SK-N-SH treated with all-trans-retinoic acid at 6 μM for 48 hours (cell line): ENCODE measurements at places on chromosomes 7 and 10.

- no peak for ATAC-seq
Observed at GRCh38 chr10:72137583-72137982, 49.2 kb upstream of the SPOCK2 start.

DNA sequence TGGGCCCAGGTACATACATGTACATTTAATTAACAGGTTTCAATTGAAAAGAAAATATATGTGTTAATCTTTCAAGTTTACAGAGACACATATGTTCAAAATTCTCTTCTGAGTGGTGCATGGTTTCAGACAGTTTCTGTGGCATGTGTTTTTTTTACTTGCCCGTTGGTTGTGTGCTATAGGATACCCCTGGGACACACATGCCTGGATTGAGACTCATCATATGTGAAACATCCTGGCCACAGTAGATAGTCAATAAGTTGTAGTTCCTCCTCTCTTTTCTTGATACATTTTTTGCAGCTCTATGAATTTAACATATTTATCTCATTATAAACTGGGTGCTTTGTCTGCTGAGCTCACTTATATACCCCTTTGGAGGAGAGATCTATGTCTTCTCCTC is 207.8 kb upstream of the CTBP2 start:
- no peak for ATAC-seq

DNA sequence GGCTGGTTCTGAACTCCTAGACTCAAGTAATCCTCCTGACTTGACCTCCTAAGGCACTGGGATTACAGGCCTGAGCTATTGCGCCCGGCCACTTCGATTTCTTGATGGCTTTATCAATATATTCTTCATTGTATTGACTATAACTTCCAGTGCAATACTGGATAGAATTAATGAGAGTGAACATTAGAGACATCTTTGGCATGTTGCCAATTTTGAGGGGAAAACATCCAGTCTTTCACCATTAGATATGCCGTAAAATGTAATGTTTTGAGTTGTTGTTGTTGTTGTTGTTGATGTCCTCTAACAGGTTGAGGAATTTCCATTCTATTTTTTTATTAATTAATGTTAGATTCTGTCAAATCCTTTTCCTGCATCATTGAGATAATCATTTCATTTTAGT is 578.9 kb downstream of the ZWINT start:
- no peak for ATAC-seq

GRCh38 chr7:16260236-16260728 is 161.1 kb downstream of the CRPPA start:
- no peak for ATAC-seq

- no peak for ATAC-seq
Observed at GRCh38 chr7:149471289-149471953, 10.6 kb upstream of the ZNF777 start.

- no peak for ATAC-seq
Observed at GRCh38 chr7:51317582-51317910, 937 bp upstream of the COBL start.

- no peak for ATAC-seq
Observed at GRCh38 chr7:16619979-16620408, 25.6 kb downstream of the ANKMY2 start.

DNA sequence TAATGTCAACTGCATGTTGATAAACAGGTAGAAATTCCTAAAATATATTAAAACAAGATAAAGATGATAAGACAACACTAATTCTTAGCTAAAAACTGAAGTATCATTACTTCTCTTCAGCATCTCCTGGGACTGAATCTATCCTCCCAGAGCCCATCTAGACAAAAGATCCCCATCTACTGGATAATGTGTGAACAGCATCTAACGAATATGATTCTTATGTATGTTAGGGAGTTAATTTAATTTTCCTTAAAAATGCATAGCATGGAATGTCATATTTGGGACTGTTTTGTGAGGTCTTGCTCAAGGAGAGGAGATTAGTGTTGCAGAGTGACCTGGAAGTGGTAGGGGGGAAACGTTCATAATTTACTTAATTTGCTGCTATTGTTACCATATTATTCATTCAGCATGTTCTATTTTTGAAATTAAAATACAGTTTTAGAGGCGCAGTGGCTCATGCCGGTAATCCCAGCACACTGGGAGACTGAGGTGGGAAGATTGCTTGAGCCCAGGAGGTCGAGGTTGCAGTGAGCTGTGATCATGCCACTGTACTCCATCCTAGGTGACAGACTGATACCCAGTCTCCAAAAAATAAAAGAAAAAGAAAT is 305.1 kb upstream of the CSTF2T start:
- peak; percentile 87 for ATAC-seq

DNA sequence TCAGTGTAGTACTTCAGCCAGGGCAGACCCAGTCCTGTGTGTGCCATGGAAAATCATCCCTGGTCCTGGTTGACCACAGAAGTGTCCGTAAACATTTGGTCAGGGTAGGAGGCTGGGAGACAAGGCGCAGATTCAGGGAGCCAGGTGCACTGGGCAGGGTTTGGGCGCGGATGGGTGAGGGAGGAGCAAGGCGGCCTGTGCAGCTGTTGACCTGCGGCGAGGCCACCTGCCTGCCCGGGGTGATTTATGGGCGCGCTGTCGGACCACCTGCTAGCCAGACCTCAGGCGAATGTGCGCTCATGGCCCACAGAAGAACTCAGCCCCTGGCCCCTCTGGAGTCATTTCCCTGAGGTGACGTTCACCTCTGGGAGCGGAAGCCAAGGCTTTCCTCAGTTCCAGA is 6.6 kb downstream of the SFRP5 start:
- no peak for ATAC-seq

- no peak for ATAC-seq
Observed at GRCh38 chr7:124651136-124651535, 114.5 kb downstream of the GPR37 start.

GRCh38 chr10:127907411-127908105 is 655 bp downstream of the PTPRE start:
- ATAC-seq = peak; percentile 52

DNA sequence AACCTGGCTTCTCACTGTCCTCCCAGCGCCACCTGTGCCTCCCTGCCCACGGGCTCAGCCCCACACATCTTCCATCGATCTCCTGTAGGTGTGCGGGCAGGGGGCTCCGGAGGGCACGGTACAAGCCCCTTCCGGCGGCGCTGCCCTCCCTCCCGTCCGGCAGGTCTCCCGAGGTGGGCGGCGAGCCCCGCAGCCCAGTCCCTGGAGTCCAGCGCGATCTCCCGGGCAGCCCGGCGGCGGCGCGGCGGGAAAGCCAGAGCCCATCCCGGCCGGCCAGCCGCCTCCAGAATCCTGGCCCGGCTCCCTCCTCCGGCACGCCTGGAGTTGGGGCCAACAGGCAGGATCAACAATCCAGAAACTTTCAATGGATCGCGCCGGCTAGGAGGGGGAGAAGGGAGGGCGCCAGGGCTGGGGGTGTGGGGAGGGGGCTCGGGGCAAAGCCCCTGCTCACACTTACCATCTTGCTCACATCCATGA is 100.1 kb downstream of the HIP1 start:
- peak; percentile 89 for ATAC-seq

DNA sequence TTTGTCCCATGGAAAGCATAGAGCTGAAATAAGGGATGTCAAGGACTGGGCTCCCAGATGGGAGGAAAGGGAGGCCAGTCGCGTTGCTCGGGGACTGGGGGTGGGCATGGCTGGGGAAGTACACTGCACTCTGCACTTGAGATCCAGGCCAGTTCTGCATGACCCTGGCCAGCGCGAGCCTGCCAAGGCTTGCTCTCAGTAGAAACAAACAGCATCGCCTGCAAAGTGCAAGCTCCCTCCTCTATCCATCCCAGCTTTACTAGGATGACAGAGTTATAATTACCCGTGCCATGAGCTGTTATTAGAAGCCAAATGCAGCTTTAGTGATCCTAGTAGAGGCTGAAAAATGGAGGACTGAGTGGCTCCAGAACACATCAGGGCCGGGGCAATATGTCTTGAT is 43.9 kb upstream of the PDCD4 start:
- no peak for ATAC-seq

GRCh38 chr10:69338133-69338456 is 59.8 kb downstream of the HK1 start:
- ATAC-seq = no peak

GRCh38 chr7:155418304-155418703 is 39.6 kb upstream of the EN2 start:
- ATAC-seq = no peak

DNA sequence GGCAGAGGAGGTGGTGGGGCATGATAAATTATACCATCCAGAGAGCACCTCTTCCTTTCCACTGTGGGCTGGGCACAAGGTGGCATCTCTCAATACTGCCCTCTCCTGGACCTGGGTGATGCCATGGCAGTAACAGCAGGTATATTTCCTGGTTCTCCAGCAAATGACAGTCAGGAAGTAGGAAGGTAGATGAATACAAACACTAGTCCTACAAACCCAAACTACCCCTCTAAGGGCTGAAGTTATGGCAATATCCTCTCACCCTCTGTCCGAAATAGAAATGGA is 1004.9 kb downstream of the KCNMA1 start:
- peak; percentile 69; the same call in 2 of the 3 replicates for ATAC-seq

GRCh38 chr7:51455513-51455912 is 138.9 kb upstream of the COBL start:
- no peak for ATAC-seq

GRCh38 chr10:110214371-110214826 is 7.0 kb downstream of the MXI1 start:
- ATAC-seq = no peak

DNA sequence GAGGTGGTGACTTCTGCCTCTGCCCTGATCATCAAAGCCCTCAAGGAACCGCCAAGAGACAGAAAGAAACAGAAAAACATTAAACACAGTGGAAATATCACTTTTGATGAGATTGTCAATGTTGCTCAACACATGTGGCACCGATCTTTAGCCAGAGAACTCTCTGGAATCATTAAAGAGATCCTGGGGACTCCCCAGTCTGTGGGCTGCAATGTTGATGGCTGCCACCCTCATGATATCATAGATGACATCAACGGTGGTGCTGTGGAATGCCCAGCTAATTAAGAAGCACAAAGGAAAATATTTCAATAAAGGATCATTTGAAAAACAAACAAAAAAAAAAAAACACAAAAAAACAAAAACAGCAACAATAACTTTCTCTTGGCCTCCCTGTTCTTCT is 59.5 kb upstream of the TOMM7 start:
- ATAC-seq = no peak

DNA sequence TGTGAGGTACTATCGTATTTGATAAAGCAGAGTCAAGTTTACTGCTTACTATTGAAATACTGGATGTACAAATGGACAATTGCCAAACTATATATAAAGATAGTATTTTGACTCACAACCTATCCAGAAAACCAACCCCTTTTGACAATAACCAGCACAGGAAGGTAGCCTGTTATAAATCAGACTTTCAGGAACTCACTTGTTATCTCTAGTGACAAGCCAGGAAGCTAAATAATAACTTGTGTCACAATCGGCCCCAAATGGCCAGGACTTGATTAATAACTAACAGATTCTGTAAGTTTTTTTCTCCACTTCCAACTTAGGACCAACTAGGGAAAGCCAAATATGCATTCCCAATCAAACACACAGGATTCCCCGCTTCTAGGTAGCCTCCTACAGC is 38.8 kb upstream of the SLC35G1 start:
- ATAC-seq = peak; percentile 48

DNA sequence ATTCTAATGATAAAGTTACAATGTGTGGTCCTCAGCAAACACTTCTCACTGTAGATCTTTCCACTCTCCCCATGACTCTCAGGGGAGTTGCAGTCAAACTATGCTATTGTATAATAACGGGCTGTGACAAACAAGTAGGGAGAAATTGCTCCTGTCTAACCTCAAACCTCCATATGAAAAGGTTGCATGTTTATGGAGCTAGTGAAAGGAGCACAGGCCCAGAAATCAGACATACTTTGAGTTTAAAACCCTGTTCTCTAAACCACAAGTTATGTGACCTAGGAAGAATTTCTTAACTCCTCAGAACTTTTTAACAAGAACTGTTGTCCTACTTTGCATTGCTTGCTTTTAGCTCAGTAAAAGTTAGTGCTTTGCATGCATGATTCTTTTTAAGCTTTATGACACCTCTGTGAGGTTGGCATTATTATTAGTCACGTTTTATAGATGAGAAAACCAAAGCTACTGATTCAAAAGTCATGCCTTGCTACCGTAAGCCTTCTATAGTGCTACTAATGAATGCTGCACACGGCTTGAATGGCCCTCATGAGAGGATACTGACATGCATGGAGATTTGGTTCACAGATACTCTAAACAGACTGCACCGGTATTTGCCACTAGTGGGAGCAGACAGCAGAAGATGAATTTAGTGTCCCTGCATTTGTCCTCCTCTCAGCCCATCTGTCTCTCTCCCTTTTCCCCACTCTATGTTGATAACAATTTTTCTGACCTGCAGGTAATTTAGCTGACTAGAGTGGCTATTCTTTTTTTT is 129.5 kb upstream of the PCGF5 start:
- ATAC-seq = peak; percentile 75

DNA sequence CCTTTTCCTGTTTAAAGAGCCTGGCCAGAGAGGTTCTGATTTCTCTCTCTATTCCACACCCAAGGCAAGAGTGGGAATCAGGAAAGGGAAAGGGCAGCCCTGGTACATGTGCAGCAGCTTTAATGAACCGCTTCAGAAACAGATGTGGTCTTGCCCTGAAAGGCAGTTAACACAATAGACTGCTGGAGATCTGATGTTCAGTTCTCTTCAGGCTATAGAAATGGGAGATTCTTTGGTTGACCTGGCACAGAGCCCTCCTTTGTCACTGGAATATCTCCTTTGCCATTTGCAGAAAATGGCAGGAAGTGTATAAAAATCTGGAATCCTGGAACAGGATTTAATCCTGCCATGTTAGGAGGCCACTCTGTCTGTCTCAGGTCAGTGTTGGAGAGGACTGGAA is 36.3 kb upstream of the EXOC6 start:
- no peak for ATAC-seq

DNA sequence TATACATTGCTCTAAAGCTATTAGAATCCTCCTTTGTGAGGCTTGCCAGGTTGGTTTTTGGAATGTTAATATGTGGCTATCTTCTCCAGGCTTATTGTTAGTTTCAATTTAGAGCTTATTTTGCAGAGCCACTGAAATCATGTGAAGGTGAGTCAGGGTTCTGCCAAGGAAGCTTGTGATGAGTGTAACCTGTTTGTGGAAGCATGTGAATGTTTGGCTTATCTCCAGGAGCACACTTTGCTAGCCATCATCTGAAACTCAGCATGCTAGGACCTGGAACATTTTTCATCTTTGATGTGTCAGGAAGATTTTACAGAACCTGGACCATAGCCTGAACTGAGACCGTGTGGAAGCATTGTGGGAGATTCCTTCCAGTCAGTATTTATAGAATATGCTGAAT is 197.3 kb downstream of the PPP1R9A start:
- peak; percentile 74 for ATAC-seq

- no peak; the same call in 1 of the 3 replicates for ATAC-seq
Observed at GRCh38 chr10:32263300-32263699, 83.7 kb downstream of the EPC1 start.

- ATAC-seq = peak; percentile 80
Observed at GRCh38 chr10:74991435-74991834, 120.0 kb upstream of the SAMD8 start.

DNA sequence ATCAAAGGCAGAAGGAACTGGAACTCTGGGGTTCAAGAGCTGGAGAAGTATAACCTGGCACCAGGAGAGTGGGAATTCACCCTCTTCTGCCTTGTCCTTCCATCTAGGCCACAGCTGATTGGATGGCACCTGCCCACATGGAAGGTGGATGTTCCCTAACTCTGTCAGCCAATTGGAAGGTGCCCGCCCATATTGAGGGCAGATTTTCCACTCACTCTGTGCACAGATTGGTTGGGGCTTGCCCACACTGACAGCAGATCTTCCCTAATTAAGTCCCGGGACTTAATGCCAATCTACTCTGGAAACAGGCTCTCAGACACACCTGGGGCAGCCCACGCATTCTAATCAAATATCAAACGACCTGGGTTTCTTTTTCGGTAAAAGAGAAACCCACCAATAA is 1142.3 kb upstream of the CELF2 start:
- no peak for ATAC-seq

GRCh38 chr10:28177944-28178637 is 124.8 kb downstream of the MPP7 start:
- ATAC-seq = peak; percentile 35; the same call in 2 of the 3 replicates
